MM.1S (cell line): ENCODE measurements at places on chromosomes 11 and 22.

GRCh38 chr22:26322179-26322905 is 106.7 kb upstream of the ASPHD2 start:
- no peak for DNase-seq

DNA sequence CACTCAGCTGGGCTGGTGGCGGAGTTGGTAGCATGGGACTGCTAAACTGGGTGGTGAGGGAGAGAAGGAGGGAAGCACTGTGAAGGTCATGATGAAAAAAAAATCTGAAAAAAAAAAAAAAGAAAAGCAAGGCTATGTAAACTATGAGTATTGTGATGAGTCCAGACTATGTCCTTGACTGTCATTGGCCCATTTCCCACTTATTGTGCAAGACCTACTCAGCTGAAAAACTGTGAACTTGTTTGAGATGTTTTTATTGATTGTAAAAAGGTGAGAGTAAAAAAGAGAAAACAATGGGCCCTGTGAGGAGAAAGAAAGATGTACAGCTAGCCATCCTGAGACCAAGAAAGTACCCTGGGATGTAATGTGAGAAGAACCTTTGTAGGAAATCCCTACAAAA is 798.4 kb upstream of the TENM4 start:
- DNase-seq = no peak

- DNase-seq = no peak
Measured at GRCh38 chr22:17890245-17890671, 116.0 kb upstream of the BID start.

DNA sequence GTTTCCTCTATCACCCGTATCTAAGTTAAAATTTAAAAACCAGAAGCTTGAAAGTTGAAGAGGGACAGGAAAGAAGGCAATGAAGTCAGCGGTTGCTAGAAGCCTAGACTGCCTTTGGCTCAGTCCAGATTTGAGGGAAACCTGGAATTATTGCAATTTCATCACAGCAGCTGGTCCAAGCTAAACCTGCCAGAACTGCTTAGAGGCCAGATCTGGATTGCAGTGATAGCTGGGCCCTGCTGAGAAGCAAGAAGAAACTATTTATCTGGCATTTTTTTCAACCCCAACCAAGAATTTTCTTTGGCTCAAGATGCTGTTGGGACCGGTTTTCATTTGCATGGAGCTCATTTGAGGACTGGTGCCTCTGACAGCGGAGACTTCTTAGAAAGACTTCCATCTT is 121.5 kb upstream of the TEAD1 start:
- DNase-seq = no peak

- DNase-seq = no peak
Measured at GRCh38 chr11:124538019-124538418, 5.4 kb downstream of the OR8B12 start.

DNA sequence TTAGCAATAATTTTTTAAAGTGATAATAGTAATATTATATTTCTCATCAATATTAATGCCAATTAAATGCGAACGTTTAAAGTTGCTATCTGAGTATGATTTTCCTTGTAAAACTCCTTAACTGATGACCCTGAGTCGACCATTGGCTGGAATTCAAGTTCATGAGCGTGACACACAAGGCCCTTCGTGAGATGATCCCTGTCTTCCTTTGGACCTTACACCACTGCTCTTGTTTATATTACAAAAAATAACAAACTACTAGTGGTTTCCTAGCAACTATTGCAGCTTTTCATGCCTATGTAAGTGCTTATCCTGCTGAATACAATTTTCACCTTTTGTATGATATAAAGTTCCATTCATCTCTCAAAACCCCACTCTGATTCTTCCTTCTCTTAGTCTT is 752.9 kb downstream of the CNTN5 start:
- DNase-seq = no peak

DNA sequence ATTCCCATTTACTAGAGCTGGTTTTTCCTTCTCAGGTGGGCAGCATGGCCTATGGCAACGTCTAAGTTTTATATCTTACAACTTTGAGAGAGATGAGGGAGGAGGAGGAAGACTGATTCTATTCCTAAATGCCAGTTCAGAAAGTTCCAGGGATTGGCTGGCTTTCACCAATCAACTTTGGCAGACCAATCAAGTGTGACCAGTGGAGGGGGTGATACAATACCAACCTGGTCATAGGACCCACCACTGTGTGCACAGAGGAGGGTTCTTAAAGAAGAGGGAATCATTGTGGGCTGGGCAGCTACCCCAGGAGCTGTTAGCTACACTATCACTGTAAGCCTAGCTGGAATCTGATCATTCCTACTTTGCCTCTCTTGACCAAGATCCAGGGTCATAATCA is 8.1 kb downstream of the DIXDC1 start:
- no peak for DNase-seq

DNA sequence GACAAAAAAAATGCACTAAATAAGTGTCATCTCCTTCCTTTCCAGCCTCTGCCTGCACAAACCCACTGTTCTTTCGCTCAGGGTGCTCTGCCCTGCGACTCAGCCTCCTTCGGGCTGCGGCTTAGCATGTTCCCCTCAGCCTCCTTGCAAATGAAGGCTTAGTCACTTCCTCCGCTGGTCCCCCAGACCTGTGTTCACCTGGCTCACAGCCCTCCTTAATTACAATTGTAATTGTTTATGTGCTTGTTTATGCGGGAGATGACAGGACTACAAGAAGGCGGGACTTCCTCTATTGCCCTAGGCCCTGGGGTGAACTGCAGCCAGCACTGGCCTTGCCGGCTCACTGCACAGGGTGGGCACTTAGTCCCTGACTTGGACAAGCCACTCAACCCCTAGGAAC is 303.6 kb downstream of the KIRREL3 start:
- DNase-seq = no peak

- no peak for DNase-seq
Measured at GRCh38 chr11:8759634-8760033, 77.0 kb downstream of the RPL27A start.

DNA sequence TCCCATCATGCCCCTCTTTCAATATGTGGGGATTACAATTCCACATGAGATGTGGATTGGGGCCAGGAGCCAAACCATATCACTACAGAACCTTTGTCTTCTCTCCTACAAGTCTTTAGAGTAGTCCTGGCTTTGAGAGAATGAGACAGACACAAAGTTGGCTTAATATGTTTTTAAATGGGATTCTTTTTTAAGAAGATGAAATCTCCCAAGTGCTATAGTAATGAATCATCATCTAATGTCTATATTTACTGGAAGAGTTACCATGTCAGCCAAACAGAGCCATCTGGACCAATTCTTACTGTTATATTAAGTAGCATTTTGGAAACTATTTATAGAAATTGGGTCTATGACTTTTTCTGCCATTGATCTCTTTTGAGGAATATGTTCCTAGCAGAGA is 38.1 kb upstream of the CARD18 start:
- no peak for DNase-seq

DNA sequence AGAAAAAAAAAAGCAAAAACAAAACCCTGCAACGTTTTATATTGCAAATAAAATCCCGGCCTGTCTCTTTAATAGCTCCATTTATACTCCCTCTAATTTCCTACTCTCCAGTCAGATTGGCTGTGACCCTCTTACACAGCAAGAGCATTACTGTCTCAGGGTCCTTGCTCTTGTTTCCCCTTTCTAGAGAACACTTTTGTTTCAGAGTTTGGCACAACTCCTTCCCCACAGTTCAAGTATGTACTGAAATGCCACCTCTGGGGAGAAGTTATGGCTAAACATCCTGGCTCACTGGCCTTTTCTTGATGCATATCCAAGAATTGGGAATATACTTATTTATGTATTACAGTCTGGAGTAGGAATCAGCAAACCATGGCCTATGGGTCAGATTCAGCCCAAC is 2.6 kb downstream of the CASP12 start:
- DNase-seq = no peak

DNA sequence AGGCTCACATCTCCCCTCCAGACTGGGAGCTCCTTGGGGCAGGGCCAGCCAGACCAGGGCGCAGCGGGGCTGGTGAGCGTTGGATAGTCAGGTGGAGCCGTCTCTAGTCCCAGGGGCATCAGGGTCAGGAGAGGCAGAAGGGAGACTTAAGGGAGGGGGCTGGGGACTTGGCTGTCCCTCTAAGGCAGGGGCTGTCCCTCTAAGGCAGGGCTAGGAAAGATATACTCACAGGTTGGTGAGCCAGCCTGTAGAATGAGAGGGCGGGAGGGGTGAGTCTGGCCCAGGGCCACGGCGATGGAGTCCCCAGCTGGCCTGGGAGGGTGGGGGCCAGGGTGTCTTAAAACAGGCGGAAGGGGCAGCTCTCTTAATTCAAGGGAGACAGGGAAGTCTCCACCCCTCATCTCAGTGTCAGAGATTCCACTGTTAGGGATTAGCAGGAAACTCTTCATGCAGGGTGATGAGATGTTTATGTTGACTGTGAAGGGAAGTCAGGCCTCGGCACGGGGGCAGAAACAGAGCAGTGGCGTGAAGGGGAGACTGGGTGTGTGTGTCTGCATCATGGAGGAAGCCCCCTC is 11.3 kb downstream of the P2RY2 start:
- no peak for DNase-seq

- no peak for DNase-seq
Measured at GRCh38 chr11:121722431-121723245, 269.9 kb upstream of the SORL1-AS1 start.

DNA sequence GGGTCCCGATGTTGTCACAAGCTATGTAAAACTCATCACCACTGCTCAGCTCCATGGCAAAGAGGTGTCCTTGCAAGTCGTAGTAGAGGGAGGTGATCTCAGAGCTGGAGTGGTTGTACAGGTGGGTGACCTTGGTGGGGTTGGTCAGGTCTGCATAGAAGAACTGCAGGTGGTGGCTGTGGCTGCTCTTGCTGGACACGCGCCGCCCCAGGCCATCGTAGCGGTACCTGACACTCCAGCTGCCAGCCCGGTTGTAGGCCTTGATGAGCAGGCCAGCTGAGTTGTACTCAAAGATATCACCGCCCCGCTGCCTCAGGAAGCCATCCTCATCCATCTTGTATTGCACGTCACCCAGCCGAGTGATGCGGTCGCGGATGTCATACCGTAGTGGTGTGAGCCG is 94.6 kb upstream of the NARS2 start:
- no peak for DNase-seq

GRCh38 chr22:41302021-41302767 is 869 bp downstream of the ZC3H7B start:
- no peak for DNase-seq

GRCh38 chr11:131985846-131986301 is 615.5 kb downstream of the NTM start:
- no peak for DNase-seq

GRCh38 chr11:108589136-108589535 is 4.4 kb downstream of the EXPH5 start:
- no peak for DNase-seq

GRCh38 chr11:36394056-36394455 is 98.0 kb downstream of the PRR5L start:
- peak; percentile 10 for DNase-seq

GRCh38 chr11:129119036-129119435 is 73.1 kb downstream of the ARHGAP32 start:
- DNase-seq = no peak

DNA sequence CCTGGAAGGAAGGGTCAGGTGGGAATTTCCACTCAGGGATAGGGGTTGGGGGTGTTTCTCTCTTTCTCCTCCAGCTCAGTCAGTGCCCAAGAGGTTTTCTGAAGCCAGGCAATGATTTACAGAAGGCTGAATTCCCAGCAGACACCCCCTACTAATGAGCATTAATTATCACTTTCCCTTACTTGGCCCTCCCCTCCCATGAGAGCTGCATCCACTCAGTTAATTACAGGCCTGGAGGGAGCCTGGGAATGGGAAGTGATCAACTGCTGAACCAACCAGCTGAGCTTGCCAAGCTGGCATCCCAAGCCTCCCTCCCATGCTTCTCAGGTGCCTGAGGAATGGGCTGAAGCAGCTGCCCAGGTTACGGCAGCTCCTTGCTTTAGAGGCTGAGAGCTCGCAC is 992 bp downstream of the LGALS12 start:
- DNase-seq = no peak

DNA sequence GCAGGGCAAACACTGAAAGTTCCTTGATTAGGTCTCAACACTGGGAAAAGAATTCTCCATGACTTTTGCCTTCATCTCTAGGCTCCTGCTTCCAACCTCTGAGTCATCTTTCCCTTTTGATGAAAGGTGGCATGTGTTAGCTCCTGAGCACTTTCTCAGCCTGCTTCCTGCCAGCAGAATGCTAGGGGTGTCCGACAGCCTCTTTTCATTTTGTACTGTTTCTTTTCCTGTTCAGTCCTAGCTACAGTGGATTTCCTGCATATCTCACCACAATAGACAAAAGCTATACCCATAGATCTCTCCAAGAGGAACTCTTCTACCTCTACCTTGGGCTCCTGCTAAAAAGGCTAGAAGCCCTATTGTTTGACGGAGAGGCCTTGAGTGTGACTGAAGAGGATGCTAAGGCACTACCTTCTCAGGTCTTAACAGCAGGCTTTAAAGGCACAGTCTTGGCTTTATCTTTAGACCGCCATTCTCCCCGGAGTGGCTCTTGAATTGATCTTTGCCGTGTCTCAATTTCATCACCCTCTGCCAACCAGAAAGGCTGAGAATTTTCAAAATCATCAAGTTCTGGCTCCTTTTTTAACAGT is 145.5 kb downstream of the RBFOX2 start:
- DNase-seq = peak; percentile 28

- no peak for DNase-seq
Measured at GRCh38 chr11:61873588-61874376, 17.6 kb downstream of the FADS3 start.

GRCh38 chr11:84396521-84396920 is 1110.4 kb upstream of the CCDC90B start:
- no peak for DNase-seq

- peak; percentile 32 for DNase-seq
Measured at GRCh38 chr22:31556627-31557203, 60.4 kb downstream of the SFI1 start.

GRCh38 chr11:61826930-61827570 is 1.1 kb upstream of the FADS2 start:
- no peak for DNase-seq

DNA sequence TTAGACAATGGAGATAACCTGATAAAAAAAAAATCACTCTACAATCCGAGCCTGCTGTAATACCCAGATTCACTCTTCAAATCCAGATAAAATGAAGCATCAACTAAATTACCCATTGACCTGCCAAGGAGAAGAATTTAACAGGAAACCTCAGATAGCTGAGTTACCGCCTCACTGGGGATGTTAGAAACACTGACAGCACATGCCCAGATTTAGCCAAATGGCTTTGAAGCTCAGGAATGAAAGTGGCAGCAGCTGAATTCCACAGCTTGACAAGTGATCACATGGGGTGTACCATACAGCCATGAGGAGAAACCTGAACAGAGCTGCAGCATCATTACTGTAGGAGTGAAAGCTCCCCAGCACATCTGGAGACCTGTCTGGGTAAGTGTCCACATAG is 807.6 kb downstream of the DLG2 start:
- peak; percentile 71 for DNase-seq

- no peak for DNase-seq
Measured at GRCh38 chr22:49590381-49590780, 237.3 kb downstream of the BRD1 start.

- peak; percentile 61 for DNase-seq
Measured at GRCh38 chr11:57800444-57801182, 39.0 kb downstream of the CTNND1 start.

DNA sequence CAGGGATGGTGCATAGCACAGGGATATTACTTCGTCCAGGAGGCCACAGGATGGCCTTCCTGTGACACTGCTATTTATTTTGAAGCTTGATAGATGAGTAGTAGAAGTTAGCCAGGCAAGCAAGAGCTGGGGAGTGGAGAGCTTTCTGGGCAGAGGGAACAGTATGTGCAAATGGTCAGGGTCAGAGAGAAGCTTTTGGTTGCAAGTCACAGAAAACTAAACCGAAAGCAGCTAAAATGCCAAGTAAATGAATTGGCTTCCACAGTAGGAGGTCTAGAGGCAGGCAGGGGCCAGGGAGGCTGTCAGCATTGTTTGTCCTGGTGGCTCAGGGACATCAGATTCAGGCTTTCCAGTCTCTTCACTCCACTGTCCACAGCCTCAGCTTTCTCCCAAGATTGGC is 247.5 kb downstream of the GRIK4 start:
- DNase-seq = no peak
